ENCODE measurements at places on chromosomes 6 and 20. TPM values are rescaled to one million over a fixed set of nuclear protein-coding genes. Genes with fewer than 3 reads are reported as not detected.

GRCh38 chr6:46104209-46104608, 25.6 kb upstream of the ENPP4 start:
- DNase-seq: no peak

GRCh38 chr6:137870308-137870644, 3.2 kb downstream of the TNFAIP3 start:
- no peak for DNase-seq

DNA sequence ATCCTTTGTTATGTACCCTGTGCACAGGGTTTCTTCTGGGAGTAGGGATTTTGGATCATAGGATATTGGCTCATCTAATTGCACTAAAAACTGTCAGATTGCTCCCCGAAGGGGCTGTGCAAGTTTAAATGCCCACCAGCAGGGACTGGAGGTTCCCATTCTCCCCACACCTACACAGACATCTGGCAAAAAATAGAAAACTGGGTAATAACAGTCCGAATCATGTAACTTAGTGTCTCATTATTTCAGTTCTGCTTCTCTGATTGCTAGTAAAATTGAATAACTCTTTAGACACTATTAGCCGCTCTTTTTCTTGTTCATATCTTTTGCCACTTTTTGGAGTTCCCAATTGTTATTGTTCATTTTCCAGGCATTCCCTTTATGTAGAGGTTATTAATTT, 5.3 kb downstream of the PSMF1 start:
- DNase-seq: no peak

- no peak for DNase-seq
These were observed 265.8 kb upstream of the TCF21 start for GRCh38 chr6:133623065-133623464.

DNA sequence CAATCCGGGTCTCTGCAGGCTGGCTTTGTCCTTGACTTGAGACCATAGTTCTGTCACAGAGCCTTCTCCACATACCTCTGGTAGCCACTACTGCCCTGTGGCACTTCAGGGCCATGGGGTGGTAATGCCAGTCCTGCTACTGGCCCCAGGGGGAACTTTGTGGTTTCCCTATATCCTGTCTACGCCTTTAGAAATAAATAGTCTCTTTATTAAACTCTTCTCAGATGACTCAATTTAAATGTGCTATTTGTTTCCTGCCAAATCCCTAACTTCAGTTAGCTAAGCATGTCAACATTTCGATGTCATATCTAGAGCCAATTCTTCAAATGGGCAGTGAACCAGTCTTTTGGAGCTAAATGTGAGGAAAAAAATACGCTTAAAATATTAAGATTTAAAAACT, 60.1 kb downstream of the SEL1L2 start:
- no peak for DNase-seq

IL17A gene
- not detected for total RNA-seq

GRCh38 chr6:135195522-135195921, 14.4 kb downstream of the MYB start:
- DNase-seq: no peak

HMGCLL1 gene
- total RNA-seq: 4.1 TPM

SLC17A4 gene
- total RNA-seq: not detected

DNA sequence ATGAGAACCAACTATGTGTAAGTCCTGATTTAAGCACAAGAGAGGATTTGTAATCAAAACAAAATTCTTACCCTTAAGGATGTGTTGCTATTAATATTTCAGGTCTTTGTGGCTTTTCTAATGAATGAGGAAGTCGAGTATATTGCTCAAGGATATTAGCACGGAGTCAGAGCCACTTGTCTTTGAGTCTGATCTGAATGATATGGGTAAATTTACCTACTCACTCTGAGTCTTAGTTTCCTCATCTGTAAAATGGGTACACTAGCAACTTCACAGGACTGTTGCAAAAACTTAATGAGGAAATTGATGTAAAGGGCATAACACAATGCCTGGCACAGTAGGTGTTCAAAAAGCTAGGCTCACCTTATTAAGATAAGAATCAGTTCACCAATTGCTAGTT, 30.0 kb upstream of the QKI start:
- DNase-seq: no peak

DNA sequence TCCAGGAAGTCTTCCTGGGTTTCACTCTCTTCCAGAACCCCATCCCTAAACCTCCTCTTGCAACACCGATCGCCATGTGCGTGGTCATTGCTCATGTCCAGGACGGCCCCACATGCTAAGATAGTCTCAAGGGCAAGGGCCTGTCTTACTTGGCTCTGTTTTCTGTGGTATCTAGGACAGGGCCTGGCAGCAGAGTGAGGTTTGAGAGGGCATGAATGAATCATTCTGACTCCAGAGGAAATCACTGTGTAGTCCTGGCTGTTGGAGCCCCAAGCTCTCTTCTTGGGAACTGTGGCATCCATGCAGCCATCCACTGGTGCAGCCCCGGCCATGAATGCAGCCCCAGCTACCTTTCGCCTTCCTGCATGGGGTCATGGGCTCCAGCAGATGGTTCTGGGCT, 12.4 kb downstream of the SIRPA start:
- no peak for DNase-seq

DNA sequence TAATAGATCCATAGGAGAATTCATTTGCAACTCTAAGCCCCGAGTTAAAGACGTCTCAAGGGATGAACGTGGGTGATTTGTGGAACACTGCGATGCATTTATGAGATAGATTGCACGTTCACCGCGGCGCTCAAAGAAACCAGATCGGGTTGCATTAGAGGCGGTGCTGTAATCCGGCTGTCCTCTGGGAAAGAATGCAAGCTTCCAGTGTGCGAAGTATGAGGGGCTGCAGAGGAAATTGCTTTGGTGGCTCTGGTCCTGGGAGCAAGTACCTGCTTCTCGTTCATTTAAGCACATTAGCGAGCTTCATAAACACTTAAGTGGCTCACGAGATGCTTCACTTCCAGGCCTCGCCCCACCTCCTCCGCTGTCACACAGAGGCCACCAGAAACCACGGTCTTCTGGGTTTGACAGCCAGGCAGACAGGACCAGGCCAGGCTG, 182.3 kb downstream of the CDH4 start:
- DNase-seq: no peak

- DNase-seq: no peak
These were observed 151.0 kb upstream of the SMLR1 start for GRCh38 chr6:130676077-130676772.

TMEM14A gene
- total RNA-seq: 22.3 TPM

FERMT1 gene
- 1.6 TPM for total RNA-seq

DNA sequence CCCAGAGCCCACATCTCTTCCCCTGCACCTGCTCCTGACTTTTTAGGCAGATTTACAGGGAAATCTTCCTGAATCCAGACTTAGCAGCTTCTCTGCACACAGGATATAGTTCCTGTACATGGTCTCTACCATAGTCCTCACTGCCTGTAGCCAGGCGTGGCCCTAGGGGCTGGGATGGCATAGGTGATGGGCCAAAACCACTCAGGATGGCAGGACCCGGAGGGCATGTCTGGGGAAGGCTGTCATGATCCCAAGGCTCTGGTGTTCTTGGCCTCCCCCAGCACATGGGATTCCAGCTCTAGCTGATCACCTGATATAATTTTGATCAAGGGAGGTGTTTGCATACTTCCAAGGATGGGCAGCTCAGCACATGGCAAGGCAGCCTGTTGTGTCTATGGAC, 58.0 kb downstream of the TOX2 start:
- no peak for DNase-seq

DNA sequence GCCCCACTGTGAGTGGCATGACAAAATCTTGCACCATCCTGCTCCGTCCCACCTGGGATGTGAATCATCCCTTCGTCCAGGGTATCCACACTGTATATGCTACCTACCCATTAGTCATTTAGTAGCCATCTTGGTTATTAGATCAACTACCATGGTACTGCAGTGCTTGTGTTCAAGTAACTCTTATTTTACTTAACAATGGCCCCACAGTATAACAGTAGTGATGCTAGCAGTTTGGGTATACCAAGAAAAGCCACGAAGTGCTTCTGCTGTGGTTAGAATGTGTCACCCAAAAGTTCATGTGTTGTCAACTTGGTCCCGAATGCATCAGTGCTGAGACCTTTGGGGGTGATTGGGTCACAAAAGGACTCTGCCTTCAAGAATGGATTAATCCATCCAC, 11.7 kb downstream of the OSER1 start:
- no peak for DNase-seq

- no peak for DNase-seq
These were observed 66.8 kb upstream of the EYA2 start for GRCh38 chr20:46827718-46828458.
